ENCODE measurements at places on chromosomes 16 and 17.

GRCh38 chr17:49866882-49867413, 19.1 kb upstream of the TAC4 start:
- no peak for DNase-seq

- no peak for DNase-seq
Measured at GRCh38 chr17:74994440-74994839, 7.0 kb downstream of the CDR2L start.

DNA sequence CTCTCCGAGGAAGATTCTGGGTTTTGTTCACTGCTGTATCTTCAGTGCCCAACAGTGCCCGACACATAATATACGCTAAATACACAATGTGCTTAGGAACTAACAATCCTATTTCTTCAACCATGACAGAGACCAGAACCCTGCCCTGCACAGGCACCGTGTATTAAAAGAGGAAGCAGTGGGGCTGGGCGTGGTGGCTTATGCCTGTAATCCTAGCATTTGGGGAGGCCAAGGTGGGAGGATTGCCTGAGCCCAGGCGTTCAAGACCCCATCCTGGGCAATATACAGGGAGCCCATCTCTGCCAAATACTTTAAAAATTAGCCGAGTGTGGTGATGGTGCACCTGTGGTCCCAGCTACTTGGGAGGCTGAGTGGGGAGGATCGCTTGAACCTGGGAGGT, 19.3 kb downstream of the ARL2BP start:
- no peak for DNase-seq

- DNase-seq, result no peak
Measured at GRCh38 chr16:11501632-11502031, 85.1 kb downstream of the LITAF start.

- peak; percentile 79 for DNase-seq
Measured at GRCh38 chr17:74744714-74745547, 3.5 kb upstream of the NHERF1 start.
